Cortex of kidney (tissue), 1 donor: ENCODE measurements at places on chromosomes 7 and 10.

DNA sequence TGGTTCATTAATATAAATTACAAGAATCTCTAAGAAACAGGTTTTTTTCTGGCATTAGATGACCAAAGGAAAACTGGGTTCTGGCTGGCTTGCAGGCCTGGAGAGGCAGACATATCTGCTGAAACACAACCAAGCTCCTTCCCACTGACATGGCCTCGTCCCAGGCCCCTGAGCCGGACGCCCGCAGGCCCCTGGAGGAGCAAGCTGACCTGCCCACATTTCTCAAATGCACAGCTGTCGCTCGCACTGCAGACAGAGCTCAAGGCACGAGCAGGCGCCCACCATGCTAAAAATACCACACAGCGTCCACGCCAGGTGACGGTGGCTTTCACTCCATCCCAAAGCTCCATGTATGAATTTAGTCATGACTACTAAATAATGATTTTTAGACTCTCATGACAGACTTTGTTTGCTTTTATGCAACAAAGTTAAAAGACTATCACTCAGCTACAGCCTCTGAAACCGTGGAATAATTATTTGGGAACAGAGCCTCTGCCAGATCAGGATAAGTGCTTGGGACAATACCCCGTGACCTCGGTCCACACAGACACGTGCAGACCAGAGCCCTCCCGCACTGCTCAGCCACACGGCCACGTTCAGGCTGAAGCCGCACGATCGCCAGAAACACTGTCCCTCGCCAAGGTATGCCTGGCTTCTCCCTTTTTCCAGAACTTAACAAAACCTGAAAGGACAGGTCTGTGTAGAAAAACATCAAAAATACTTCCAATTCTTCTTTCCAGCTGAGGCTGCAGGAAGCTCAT is 71.1 kb downstream of the DIP2C start:
- no peak for DNase-seq

- no peak for DNase-seq
Observed at GRCh38 chr7:81562581-81562980, 207.3 kb downstream of the HGF start.

DNA sequence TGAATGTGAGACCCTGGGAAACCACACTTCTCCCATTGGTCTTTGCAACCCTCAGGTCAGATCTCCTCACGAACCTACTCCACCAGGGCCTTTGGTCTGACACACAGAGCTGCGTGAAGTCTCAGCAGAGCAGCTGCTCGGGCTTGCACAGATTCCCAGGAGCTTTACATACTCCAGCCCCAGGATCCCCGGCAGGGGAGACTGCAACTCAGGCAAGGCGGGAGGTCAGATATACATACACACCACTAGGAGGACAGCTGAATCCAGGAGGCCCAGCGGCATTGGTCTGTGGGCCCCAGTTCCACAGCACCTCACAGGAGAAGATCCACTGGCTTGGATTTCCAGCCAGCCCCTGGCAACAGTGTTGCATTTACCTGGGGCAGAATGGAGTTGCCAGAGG is 239.2 kb downstream of the GPAM start:
- DNase-seq, result no peak

DNA sequence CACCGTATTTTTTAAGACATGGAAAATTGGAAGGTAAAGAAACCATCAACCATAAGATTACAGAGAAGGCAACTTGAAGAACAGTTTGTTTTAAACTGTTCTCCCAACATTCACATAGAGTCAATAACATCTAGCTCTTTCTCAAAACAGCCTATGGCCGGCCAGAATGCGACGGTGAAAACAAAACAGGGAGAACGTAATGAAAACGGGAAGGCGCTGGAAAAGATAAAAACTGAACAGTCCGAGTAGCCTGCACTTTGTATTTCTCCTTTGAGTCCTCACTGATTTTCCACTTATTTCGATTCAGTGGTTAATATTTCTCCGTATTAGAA is 637 bp downstream of the MICU1 start:
- no peak for DNase-seq

GRCh38 chr10:137031-137430 is 1.8 kb downstream of the ZMYND11 start:
- DNase-seq, result no peak

DNA sequence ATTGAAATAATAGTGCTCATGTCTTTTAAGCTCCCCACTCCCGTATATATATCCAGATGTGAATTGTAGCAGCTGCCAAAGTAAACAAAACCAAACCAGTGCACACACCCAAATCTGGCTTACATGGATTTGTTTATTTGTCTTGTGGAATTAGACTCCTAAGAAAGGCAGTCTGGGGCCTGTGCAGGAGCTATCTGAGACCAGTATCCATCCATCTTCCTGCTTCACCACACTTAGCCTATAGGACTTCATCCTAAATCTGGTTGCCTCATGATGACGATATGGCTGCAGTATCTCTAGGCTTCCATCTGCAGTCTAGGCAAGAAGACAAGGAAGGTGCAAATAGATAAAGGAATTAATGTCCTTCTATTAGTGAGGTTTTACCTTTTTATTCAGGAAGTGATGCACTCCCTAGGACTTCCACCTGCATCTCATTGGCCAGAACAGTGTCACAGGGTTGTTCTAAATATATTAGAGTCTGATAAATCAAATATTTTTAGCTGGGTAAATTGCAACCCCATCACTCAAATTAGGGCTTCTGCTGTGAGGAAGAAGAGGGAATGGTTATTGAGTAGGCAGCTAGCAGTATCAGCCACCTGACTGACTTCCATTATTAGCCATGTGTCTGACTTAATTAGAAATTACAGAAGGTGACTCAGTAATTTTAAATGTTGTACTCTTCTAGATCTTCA is 6.0 kb downstream of the WIPF3 start:
- no peak for DNase-seq

GRCh38 chr7:128810473-128810872 is 18.7 kb downstream of the CCDC136 start:
- DNase-seq, result no peak

DNA sequence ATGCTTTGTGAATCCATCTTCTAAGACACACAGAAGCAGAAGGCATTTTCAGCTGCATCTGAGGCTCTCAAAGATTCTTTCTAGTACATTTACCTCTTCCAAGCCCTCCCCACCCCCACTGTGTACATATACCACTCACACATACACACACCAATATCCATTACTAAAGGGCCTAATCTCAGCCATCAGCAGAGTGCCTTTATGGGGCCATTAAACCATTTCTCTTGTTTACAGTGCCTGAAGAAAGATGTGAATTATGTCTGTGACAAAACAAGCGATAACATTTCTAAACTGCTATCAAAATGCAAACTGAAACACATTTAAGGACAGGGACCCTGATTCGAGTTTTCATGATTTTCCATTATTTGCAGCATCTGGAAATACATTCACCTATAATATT is 40.0 kb downstream of the ETV1 start:
- no peak for DNase-seq

DNA sequence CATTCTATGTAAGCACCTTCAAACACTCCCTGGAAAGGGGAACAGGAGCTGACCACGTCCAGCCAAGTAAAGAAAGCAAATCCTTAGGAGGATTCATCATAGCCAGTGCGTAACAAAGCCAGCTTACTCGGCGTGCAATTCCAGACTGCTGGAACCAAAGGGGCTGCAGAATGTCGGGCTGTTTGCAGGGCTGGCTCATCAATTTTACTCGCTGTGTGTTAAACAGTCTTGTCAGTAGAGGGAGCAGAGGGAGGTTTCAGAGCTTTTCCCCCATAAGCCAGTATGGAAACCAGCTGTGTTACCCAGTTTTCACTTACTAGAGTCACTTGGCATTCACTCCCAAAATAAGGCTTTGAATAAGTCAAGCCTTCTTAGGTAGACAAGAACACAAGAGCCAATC is 127.1 kb downstream of the KMT2E start:
- no peak for DNase-seq

- no peak for DNase-seq
Observed at GRCh38 chr10:24009736-24010135, 199.2 kb upstream of the KIAA1217 start.

DNA sequence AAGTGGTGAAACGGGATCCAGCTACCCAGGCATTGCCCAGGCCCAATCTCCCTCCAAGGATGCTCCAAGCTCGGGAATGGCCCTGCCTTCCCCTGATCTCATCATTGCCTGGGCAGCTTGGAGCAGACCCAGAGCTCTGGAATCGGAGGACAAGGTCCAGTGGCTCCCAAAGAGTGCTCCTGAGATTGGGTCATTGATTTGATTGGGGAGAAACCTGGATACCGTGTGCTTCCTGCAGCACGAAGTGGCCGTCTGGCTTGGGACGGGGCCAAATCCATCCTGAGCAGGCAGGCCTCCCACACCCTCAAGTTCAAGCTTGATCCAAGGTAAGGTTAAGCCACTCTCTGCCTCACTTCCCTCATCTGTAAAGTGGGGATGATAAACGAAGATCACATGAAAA is 69.9 kb downstream of the OAT start:
- DNase-seq, result no peak

- DNase-seq, result no peak
Observed at GRCh38 chr10:79250259-79250658, 97.0 kb upstream of the PPIF start.

DNA sequence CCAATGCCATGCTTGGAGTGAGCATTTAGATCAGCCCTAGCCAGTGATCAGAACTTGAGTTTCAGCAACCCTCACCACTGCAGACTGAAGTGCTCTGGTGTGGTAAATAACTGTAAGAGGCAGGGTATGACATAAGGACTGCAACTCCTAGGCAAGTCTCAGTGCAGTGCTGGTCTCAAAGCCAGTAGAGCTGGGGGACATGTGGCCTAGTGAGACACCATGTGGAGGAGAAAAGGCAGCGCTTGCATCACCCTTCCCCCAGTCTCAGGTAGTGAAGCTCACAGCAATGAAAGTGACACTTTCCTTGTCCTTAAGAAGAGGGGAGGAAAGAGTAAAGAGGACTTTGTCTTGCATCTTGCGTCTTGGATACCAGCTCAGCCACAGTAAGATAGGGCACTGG is 386.8 kb upstream of the POT1 start:
- DNase-seq, result no peak

DNA sequence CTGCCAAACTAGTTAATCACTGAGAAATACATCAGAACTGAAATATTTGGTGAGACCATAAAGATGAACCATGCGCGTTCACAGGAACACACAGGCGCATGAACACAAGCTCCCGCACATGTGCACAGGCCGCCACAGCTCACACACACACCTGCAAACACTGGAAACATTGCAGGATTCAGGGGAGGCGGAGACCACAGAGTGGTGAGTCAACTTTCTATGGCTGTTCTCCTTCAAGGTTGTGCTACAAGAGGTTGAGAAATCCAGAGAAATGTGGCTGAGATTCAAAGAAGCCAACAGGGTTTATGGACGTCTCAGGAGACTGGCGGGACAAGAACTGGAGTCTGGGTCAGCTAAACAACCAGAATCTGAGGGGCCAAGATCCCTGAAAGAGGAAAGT is 17.8 kb downstream of the ESYT2 start:
- no peak for DNase-seq

- no peak for DNase-seq
Observed at GRCh38 chr7:22884911-22885788, 62.5 kb upstream of the TOMM7 start.
